ENCODE measurements at places on chromosomes 12 and 14. TPM values are rescaled to one million over a fixed set of nuclear protein-coding genes. Genes with fewer than 3 reads are reported as not detected.
A peak's percentile ranks its signal among the peaks of the same experiment; 100 is the strongest.

DNA sequence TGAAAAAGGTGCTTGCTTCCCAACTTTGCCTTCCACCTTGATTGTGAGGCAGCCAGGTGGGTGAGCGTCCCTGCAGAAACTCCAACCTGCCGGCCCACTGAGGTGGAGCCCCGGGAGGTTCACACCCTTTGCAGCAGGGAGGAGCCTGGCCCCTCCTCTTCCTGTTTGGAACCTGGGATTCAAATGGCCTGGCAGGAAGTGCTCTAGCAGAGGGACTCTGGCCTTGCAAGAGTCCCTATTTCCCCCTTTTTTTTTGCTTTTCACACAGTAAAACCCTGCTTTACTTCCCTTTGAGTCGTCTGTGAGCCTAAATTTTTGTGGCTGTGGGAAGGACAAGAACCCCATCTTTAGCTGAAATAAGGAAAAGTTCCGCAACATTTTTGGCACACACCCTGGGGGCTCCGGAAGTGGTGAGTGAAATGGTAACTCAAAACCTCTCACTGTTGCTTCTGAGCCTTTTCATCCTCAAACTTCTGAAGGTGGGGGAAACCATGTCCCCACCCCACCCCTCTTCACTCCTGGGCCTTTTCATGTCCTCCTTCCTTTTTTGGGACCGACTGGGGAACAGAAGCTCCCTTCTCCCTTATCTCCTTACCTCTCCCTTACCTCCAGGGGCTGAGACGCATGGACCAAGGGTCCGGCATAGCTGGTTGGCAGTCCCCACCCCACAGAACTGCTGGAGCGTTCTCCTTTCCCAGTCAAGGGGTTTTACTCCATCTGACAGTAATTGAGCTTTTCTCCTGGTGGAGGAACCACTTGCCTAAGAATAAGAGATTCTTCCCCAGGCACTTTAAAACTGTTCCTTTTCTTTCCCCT, 102.0 kb downstream of the KCNMB4 start:
- no peaks in the 10 kb centered on the region for H3K4me1 ChIP-seq
- H3K4me3 ChIP-seq, result no peak overlapping the region
- DNase-seq, result no peak

GRCh38 chr14:89899917-89900663, 54.4 kb downstream of the EFCAB11 start:
- no peak overlapping the region for H3K27ac ChIP-seq
- no peaks in the 10 kb centered on the region for H3K27me3 ChIP-seq
- peak; percentile 54 for DNase-seq
- H3K36me3 ChIP-seq, result no peaks in the 10 kb centered on the region

- H3K27me3 ChIP-seq, result no peaks in the 10 kb centered on the region
- H3K27ac ChIP-seq, result no peak overlapping the region
- no peak for DNase-seq
- H3K4me1 ChIP-seq, result no peaks in the 10 kb centered on the region
- H3K36me3 ChIP-seq, result no peaks in the 10 kb centered on the region
Observed at GRCh38 chr12:28232211-28232928, 42.1 kb downstream of the CCDC91 start.

GRCh38 chr14:42047421-42048055, 440.9 kb downstream of the LRFN5 start:
- no peaks in the 10 kb centered on the region for H3K4me1 ChIP-seq
- no peaks in the 10 kb centered on the region for H3K36me3 ChIP-seq
- no peak overlapping the region for H3K27ac ChIP-seq
- no peak overlapping the region for H3K4me3 ChIP-seq
- no peaks in the 10 kb centered on the region for H3K27me3 ChIP-seq
- DNase-seq, result peak; percentile 36

The NUDT4 gene
- total RNA-seq, result 73.5 TPM

GRCh38 chr14:92263681-92264080, 59.3 kb upstream of the SLC24A4 start:
- no peak overlapping the region for H3K4me3 ChIP-seq
- H3K4me1 ChIP-seq, result no peaks in the 10 kb centered on the region
- no peak for DNase-seq
- peaks cover 3% of the 10 kb centered on the region for H3K27me3 ChIP-seq
- H3K36me3 ChIP-seq, result no peaks in the 10 kb centered on the region

DNA sequence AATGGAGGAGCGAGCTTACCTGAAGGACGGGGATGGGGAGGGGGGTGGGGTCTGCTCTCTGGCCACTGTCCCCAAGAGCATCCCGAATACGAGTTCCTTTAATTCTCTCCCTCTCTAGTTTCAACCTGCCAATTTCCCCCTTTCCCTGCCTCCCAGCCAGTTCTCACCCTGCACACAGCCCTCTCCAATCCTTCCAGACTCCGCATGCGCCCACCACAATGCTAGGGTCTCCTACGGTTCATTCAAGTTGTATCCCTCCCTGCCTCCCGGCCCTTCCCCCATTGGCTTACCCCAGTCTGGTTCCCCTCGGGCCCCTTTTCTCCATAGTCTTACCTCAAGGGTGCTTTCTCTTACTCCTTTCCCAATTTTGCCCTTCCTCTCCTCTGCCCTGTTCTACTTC, 708 bp upstream of the IGFBP6 start:
- H3K36me3 ChIP-seq, result peaks cover 8% of the 10 kb centered on the region
- no peak for DNase-seq
- H3K27me3 ChIP-seq, result no peaks in the 10 kb centered on the region
- peak overlapping the region; percentile 96 for H3K27ac ChIP-seq
- H3K4me3 ChIP-seq, result peak overlapping the region; percentile 84
- H3K4me1 ChIP-seq, result peaks cover 11% of the 10 kb centered on the region

DNA sequence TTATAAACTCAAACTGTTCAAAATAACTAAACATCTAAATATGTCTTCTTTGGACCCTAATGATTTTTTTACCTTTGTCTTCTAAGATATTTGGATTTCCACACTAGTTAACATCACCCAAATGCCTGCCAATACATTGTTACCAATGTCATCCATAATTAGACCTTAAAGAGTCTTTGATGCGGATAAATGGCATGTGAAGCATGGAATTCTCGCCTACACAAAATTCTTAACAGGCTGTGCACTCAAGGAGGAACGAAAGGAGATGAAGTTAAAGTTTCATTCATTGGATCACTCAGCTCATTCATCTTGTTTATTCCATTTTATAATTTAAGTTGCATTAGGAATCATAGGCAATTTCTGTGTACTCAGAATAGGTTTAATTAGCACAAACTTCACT, 219.7 kb downstream of the ACSS3 start:
- H3K4me1 ChIP-seq, result no peaks in the 10 kb centered on the region
- no peak overlapping the region for H3K27ac ChIP-seq
- no peak overlapping the region for H3K4me3 ChIP-seq
- H3K36me3 ChIP-seq, result no peaks in the 10 kb centered on the region

The MGP gene
- total RNA-seq, result 2.0 TPM

The MED6 gene
- total RNA-seq, result 26.6 TPM

DNA sequence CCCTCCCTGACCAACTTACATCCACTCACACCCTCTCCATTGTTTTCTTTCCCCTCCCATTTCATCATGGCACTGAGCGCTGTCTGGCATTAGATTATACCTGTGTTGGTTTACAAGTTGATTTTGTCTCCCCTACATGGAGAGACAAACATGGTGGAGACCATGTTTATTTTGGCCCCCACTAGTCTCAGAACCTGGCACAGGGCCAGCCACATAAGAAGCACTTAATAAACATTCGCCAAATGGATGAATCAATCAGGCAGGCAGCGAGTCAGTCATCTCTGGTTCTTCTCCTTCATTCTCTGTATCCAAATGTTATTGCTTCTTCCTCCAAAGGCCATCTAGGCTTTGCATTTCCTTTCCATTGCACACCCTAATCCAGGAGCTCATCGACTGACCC, 177.4 kb downstream of the DPF3 start:
- DNase-seq, result no peak
- peaks cover 8% of the 10 kb centered on the region for H3K36me3 ChIP-seq
- H3K27me3 ChIP-seq, result no peaks in the 10 kb centered on the region
- peaks cover 8% of the 10 kb centered on the region for H3K4me1 ChIP-seq

The PRR4 gene
- 0.77 TPM for total RNA-seq

The DBX2 gene
- total RNA-seq, result not detected

- H3K27ac ChIP-seq, result no peak overlapping the region
- H3K4me1 ChIP-seq, result no peaks in the 10 kb centered on the region
- H3K27me3 ChIP-seq, result no peaks in the 10 kb centered on the region
- H3K4me3 ChIP-seq, result no peak overlapping the region
- H3K36me3 ChIP-seq, result no peaks in the 10 kb centered on the region
Observed at GRCh38 chr14:47852278-47852677, 176.9 kb upstream of the MDGA2 start.

The ZDHHC22 gene
- not detected for total RNA-seq
